ENCODE measurements at places on chromosomes 7 and 10. TPM values are rescaled to one million over a fixed set of nuclear protein-coding genes. Genes with fewer than 3 reads are reported as not detected.

SUN3 gene
- total RNA-seq: not detected

DNA sequence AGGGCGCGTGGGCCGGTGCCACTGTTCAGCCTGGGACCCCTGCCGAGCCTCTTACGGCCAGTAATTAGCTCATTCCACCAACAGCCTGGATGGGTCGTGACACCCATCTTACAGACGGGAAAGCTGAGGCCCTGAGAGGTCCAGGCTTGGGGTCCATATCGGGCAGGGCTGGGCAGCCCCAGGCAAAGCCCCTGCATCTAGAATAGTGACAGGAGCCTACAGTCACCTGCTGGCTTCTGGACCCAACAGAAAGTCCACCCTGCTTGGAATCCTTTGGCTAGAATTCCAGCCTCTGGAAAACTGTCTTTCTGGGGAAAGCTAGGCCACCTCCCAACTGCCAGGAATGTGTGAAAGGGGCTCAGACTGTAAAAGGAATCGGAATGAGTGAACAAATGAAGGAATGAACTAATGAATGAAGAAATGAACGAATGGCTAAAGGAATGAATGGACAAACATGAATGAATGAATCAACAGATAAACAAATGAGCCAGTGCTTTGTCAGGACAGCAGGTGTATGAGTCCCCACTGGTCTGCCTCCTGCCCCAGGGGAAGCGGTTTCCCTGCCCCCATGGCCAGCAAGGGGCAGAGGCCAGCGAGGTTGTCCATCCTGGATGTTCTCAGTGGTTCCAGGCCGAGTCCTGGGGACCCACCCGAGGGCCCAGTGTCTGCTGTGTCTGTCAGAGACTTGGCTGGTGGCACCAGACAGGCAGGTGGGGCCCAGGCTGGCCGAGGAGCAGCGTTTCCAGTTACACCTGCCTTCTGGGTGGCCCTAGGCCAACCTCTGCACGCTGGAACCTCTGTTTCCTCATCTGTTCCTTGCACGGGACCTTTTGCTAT, 24.1 kb upstream of the PDGFA start:
- no peak for DNase-seq

GRCh38 chr10:82438277-82438676, 563.3 kb downstream of the NRG3 start:
- no peak for DNase-seq

TAS2R4 gene
- 1.1 TPM for total RNA-seq

- DNase-seq: no peak
Observed at GRCh38 chr7:41142904-41143473, 559.9 kb downstream of the INHBA start.

GRCh38 chr10:88125766-88126165, 262.3 kb downstream of the PTEN start:
- DNase-seq: no peak

DNA sequence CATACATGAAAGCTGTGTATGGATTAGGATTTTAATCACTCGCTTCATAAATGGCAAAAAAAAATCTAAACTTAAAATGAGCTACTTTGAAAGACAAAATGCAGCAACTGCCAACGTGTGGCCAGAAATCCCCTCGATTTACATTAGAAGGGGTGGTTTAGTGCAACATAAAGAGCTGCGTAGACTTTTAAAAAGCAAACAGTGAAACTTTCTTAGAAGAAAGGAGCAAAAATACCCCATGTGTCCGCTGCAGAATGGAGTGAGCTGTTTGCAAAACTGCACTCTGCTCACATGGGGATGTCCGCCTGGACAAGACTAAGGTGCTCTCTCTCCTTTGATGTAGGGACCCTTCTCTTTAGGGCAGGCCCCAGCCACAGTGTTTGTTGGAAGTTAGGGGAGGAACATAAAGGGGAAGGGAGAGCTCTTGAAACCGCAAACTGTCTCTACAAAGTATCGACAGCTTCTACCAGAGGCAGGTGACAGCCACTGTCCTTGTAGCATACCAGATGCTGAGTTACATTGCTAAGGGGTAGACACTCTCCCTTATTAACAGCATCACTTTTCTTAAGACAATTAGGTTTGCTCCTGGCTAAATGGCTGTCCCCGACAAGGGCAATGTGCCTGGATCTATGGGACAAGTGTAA, 528.1 kb downstream of the KCNMA1 start:
- no peak for DNase-seq

DNA sequence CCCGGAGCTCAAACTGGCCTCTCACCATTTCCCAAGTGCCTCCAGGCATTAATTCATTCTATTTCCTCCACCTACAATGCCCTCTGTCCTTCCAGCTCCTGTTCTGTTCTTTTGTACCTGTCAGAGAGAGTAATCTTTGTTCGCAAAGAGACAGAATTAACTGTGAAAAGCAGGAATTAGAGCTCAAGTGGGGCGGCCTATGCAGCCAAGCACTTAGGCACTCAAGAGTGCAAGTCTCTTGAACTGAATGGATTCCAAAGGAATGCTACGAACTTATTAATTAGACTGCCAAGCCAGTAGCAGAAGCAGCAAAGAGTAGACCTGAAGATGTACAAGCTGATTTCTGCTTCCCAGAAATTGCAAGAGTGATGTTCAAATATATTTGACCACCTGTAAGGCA, 338.3 kb upstream of the AUTS2 start:
- DNase-seq: no peak

- DNase-seq: no peak
Observed at GRCh38 chr7:122412883-122413282, 108.3 kb upstream of the FEZF1 start.

GRCh38 chr10:90398566-90398965, 459.3 kb downstream of the HTR7 start:
- DNase-seq: no peak

- DNase-seq: no peak
Observed at GRCh38 chr7:25399000-25399750, 170.9 kb upstream of the NPVF start.

GRCh38 chr7:105178928-105179541, 165.0 kb downstream of the KMT2E start:
- no peak for DNase-seq

- DNase-seq: no peak
Observed at GRCh38 chr7:84674236-84674913, 479.8 kb upstream of the SEMA3A start.

DNA sequence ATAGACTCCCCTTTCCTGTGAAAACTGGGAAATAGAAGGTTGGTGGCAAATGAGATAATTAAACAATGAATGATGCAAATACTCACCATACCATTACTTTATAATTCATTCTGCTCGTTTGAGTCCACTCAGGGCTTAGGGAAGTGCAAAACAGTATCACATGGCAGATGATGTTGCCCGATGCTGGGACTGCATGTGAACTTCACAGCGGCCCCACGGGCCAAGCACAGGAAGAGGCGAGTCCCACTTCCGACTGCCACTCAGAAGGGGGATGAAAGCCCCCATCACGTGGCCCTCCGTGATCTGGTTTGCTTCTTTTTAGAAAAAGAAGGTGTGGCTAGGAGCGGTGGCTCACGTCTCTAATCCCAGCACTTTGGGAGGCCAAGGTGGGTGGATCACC, 71.5 kb downstream of the PRPF18 start:
- no peak for DNase-seq

MOSPD3 gene
- 27.9 TPM for total RNA-seq

- no peak for DNase-seq
Observed at GRCh38 chr10:90695915-90696676, 161.7 kb downstream of the HTR7 start.

GRCh38 chr7:117053432-117053831, 100.1 kb downstream of the ST7 start:
- no peak for DNase-seq

- DNase-seq: no peak
Observed at GRCh38 chr10:11298116-11298515, 280.4 kb downstream of the CELF2 start.
